ENCODE measurements at places on chromosomes 6 and 20. TPM values are rescaled to one million over a fixed set of nuclear protein-coding genes. Genes with fewer than 3 reads are reported as not detected.

DNA sequence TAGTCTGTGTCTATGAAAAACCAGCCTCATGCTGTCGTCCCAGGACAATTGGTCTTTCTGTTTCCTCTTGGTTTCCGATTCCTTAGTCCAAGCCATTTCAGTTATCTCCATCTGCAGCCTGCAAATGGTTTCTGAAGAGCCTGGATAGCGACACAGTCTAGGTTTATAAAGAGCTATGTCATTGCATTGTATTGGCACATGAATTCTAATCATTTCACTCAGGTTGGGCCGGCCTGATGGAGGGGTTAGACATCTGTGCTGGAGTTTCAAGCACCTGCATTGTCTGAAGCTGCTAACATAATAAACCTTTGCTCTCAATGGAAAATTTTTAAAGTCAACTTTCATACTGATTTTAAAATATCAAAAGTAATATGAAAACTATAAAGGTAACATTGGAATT is 232.6 kb upstream of the MAP3K7 start:
- DNase-seq: no peak

EMILIN3 gene
- 0.15 TPM for total RNA-seq

DNA sequence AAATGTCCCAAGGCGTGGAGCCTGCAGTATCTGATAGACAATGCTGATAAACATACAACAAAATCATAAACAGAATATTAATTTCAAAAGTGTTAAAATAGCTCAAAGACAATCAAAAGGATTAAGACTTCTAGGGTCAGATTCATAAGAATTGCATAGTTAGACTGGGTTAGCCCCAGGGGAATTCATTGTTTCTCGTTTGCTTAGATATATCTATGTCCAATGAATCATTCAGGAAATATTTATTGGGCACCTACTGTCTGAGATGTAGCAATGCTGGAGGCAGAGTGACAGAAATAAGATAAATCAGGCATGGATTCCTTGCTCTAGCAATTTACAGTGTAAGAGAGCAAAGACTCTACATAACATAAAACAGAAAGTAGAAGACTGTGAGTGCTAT is 124.4 kb upstream of the PRL start:
- DNase-seq: no peak

DNA sequence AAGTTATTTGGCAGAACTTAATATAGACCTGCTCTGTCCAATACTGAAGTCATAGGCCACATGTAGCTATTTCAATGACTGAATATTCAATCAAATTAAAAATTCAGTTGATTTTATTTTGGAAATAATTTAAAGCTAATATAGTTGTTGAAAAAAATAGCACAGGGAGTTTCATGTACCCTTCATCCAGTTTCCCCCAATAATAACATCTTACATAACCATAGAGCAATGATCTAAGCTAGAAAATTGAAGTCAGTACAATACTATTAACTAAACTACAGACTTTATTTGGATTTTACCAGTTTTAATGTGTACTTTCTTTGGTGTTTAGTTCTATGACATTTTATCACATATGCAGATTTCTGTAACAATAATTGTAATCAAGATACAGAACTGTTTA is 212.2 kb upstream of the HDDC2 start:
- no peak for DNase-seq

NKAPL gene
- 0.99 TPM for total RNA-seq

GABRR2 gene
- 0.18 TPM for total RNA-seq

GRCh38 chr6:166333172-166333995 is 9.0 kb downstream of the SFT2D1 start:
- no peak for DNase-seq

DNA sequence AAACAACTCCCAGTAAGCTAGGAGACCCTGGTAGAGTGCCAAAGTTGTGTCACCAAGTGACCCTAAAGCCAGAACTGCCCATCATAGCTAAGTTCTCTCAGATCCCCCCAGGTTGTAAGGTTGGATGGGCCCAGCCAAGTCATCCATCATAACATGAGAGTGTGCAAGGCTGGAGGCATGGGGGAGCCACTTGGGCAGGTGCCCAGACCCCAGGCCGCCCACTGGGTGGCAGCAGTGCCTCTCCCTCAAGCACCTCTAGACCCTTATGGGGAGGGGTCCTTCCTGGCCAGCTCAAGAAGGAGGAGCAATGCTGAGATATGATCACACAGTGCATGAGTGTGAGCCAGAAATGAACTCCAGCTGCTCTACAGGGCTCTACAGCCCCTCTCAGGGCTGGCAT is 154.5 kb downstream of the MYLK4 start:
- no peak for DNase-seq

GRCh38 chr6:116564921-116565872 is 6.1 kb upstream of the RWDD1 start:
- DNase-seq: no peak

BNIP5 gene
- total RNA-seq: not detected

GRCh38 chr20:23092384-23092756 is 6.2 kb upstream of the CD93 start:
- no peak for DNase-seq

GRCh38 chr6:36724514-36725390 is 27.1 kb downstream of the RAB44 start:
- DNase-seq: no peak

PPP1R16B gene
- total RNA-seq: 56.4 TPM

SH3BGRL2 gene
- total RNA-seq: 19.2 TPM
